ENCODE measurements at places on chromosomes 2 and 18. TPM values are rescaled to one million over a fixed set of nuclear protein-coding genes. Genes with fewer than 3 reads are reported as not detected.

The DQX1 gene
- total RNA-seq, result 0.52 TPM

The LINC00305 gene
- not detected for total RNA-seq

The AQP12A gene
- total RNA-seq, result not detected

The ATIC gene
- 143 TPM for total RNA-seq

The NRP2 gene
- total RNA-seq, result 8.1 TPM

The MTA3 gene
- 34.5 TPM for total RNA-seq

The PDE6D gene
- 30.2 TPM for total RNA-seq

The BOLL gene
- total RNA-seq, result not detected

The TAF1B gene
- 30.6 TPM for total RNA-seq

- DNase-seq, result no peak
Measured at GRCh38 chr2:3557639-3558204, 411 bp downstream of the RNASEH1 start.

DNA sequence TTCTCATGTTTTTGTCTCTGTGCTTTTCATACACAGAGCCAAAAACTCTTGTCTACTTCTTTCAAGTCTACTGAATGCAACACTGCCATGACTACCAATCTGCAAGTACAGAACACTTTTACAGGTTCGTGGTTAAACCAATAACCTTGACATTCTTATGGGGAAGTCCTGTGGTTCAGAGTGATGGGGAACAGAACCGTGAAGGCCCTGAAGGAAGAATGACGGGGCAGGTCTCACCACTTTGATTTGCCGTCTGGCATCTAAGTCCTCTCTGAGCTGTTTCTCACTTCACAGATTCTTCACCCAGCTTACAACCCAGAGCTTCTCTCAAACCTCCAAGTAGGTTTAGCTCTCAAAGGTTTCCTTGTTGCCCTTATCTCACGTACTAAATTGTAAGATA lies 117.5 kb upstream of the SNTG2 start:
- no peak for DNase-seq

DNA sequence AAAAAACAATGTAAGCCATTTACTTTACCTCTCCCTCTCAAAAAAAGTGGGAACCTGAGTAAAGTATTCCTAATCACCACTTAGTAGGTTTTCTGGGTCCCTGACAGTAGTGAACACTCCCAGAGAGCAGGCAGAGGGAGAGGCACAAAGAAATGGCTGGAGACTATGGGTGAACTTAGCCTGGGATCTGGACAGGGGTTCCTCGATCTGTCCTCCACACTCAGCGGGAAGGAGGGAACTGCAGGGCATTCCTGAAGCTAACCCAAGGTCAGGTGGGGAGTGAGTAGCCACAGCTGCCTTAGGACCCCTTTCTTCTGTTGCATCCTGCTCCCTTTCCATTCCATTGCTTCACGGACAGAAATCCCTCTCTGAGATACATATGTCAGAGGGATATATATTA lies 155.3 kb downstream of the TPGS2 start:
- DNase-seq, result no peak

DNA sequence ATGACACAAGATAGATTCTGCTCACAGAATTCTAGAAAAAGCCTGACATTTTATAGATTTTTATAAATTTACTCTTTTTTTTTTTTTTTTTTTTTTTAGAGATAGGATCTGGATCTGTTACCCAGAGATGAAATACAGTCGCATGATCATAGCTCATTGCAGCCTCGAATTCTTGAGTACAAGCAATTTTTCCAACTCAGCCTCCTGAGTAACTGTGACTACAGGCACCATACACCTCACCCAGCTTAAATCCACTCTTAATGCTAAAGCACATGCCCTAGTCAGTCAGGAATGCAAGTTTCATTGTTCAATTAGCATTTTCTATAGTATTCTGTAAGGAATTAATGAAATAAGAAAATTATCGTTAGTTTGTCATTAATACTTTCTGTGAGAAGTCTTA lies 32.1 kb upstream of the WDR75 start:
- DNase-seq, result no peak

GRCh38 chr18:63206433-63207142 lies 113.0 kb downstream of the BCL2 start:
- no peak for DNase-seq

GRCh38 chr2:147499785-147500184 lies 345.0 kb upstream of the ACVR2A start:
- DNase-seq, result no peak

GRCh38 chr2:39033980-39034379 lies 86.9 kb downstream of the SOS1 start:
- DNase-seq, result no peak

GRCh38 chr2:1400943-1401735 lies 12.1 kb upstream of the TPO start:
- DNase-seq, result no peak

DNA sequence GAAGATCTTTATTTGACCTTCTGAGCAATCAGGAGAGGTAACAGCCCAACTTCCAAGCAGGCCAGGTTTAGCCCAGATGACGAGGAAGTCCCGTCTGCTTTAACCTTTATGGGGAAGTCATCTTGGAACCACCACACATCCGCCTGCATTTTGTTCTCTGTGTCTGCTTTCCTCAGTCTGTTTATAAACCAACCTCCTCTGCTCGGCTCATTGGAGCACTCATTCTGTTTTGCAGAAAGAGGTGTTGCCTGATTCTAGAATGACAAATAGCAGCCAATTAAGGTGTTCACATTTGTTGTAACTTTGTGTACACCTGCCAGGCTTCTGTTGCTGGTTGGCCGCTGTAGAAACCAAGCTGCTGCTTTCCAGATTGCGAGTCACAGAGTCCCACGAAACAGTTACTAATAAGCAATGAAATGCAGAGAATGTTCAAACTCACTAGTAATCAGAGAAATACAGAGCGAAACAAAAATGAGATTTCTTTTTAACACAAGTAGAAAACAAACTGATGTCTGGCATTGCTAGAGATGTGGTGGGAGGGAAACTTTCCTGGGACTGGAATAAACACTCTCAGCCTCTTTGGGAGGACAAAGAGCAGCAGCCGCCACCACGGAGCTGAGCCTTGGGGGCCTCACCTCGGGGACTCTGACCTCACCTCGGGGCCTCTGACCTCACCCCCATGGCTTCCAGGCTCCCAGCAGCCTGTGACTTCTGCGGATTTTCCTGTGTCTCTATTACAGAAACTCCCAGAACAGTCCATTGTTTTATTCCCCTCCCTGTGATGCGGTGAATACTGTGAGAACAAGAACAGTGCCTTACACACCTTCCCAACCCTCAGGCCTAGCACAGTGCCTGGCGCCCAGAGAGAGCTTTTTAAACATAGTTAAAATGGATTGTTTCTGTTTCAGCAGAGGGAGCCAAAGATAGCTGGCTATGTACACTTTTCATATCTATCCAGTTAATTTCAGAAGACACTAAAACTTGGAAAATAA lies 64.0 kb downstream of the MBP start:
- peak; percentile 64 for DNase-seq

- no peak for DNase-seq
Measured at GRCh38 chr2:26757873-26758789, 6.0 kb upstream of the SLC35F6 start.

DNA sequence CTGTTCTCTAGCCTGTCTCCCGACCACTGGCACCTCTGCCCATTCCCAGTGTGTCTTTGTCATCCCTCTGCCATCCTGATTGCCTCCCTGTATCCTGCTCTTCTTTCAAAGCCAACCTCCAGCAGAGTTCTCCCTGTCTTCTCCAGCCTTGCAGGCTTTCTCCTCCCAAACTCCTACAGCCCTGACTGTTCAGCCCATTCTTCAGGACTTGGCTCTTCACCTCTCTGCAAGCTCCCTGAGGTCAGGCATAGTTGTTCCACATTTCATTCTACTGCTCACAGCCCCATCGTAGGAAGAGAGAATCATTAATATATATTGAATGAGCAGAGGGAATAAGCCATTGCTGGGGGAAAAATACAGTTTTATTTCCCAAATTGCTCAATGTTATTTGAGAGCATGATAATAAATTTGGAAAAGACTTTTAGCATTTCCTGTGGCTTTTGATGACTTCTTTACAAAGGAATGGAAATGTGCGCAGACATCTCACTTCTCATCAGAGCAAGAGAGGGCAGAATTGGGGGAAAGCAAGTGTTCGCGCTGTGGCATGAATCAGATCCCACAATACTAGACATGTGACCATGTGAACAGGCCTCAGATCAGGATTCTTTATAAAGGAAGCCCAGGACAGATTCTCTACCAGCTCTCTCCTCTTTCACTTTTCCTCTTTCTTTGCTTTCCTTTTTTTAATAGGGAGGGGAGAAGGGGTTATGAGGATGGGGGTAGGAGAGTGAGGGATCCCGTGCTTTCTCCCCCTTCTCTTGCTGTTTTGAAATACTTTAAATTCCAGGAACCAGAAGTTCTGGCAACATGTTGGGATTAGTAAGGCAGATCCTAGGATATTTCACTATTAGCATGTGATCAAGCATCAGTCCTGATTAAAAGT lies 37.4 kb downstream of the EPAS1 start:
- DNase-seq, result no peak

DNA sequence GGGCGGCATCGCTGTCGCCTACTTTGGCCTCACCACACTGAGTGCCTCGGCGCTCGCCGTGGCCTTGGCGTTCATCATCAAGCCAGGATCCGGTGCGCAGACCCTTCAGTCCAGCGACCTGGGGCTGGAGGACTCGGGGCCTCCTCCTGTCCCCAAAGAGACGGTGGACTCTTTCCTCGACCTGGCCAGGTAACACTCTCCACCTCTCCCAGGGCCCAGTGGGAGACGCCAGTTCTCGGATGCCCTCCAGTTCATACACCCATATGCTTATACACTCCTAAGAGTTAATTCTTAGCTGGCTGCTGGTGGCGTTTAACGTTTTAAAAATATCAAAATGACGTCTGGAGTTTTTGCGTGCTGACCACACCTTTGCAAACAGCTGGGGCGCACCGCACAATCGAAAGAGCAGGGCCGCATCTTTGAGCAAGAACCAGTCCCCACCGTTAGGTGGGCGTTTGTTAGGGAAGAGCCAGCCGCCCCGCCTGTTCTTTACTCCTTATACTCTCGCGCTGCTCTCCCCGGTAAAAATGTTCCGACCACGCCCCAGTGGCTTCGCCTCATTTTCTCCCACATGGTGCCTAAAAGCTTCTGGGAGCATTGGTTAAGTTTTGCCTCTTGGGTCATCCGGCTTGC lies 899 bp downstream of the SLC1A4 start:
- DNase-seq, result peak; percentile 17

DNA sequence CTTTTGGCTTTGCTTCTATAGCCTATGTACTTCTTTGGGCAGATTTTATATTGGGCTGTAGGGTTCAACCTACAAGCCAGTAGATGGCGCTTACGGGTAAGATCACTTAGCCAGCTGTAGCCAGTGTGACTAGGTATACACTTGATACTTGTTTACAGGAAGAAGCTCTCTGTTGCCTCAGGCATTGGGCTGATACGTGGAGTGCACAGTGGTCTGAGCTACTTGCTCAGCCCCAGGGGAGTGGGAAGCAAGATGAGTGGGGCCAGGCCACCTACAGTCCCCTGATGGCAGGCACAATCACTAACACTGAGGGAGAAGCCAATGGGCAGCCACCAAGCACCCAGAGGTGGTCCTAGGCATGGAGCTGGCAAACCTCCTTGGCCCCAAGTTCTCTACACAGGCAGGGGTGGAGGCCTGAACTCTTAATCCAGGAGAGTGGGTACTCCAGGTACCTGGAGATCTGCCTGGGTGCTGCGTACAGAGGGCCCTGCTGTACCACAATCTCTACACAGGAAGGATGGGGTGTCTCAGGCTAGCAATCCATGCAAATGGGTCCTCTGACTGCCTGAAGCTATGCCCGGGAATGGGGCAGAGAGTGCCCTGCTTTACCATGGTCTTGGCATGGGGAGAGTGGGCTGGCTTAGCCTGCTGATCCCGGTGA lies 122.2 kb downstream of the NCOA1 start:
- peak; percentile 62 for DNase-seq

GRCh38 chr2:237570776-237571335 lies 4.5 kb downstream of the PRLH start:
- DNase-seq, result no peak

- no peak for DNase-seq
Measured at GRCh38 chr2:233037078-233037477, 4.6 kb downstream of the NEU2 start.

DNA sequence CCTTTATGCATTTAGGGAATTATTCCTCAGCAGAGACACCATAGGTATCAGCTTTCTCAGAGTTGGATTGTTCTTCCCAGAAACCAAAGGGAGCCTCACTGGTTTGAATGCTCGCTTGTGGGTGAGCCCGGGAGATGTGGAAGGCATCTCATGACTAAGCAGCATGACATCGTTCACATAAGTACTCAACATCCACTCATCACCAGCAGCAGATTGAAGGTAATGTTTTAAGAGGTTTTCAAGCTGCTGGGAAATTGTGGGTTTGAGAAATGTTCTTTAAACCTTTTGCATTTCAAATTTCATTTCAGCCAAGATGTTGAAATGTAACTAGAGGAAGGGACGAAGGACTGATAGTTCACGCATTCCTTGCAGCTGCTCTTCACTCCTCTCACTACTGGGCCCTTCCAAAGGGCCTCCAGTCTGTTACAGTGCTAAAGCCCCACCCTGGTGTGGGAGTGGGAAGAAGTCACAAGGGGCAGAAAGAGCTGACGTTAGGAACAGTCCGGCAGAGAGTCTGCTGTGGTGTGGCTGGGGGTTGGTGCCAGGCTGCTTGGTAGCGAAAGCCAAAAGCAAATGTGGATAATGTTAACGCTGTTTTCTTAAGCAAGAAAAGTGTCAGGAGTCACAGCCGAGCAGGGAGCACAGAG lies 324.5 kb upstream of the EPHA4 start:
- no peak for DNase-seq

GRCh38 chr2:47907039-47907781 lies 912 bp upstream of the FBXO11 start:
- peak; percentile 46 for DNase-seq

GRCh38 chr2:241073166-241074064 lies 28.7 kb downstream of the MTERF4 start:
- no peak for DNase-seq

GRCh38 chr18:40810372-40810771 lies 1144.7 kb upstream of the PIK3C3 start:
- DNase-seq, result no peak
